ENCODE measurements at places on chromosomes 5 and 9.

GRCh38 chr5:28254846-28255245 is 1216.5 kb upstream of the CDH9 start:
- H3K36me3 ChIP-seq: no peaks in the 10 kb centered on the region
- no peaks in the 10 kb centered on the region for H3K4me1 ChIP-seq
- H3K27ac ChIP-seq: no peak overlapping the region

DNA sequence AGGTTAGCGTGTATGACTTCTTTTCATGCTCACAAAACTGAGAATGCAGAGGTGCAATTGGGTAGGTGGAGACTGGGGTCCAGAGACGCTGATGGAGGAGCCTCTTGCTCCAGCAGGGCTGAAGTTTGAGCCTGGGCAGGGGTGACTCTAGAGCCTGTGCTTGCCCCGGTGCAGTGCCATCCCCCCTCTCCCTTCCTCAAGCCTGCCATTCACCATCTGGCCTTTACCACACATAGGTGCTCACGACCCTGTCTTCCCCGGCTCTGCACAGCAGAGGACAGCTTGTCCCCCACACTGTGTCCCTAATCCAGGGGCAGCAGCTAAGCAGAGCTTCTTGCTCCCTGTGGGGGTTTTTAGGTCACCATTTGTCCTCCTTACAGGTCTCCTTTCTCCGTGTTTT is 86.5 kb downstream of the DAP start:
- no peak overlapping the region for H3K4me3 ChIP-seq
- H3K27ac ChIP-seq: no peak overlapping the region
- peaks cover 13% of the 10 kb centered on the region for H3K36me3 ChIP-seq
- no peaks in the 10 kb centered on the region for H3K27me3 ChIP-seq
- no peaks in the 10 kb centered on the region for H3K4me1 ChIP-seq
- ATAC-seq: no peak

- ATAC-seq: no peak
- H3K4me1 ChIP-seq: no peaks in the 10 kb centered on the region
- H3K27ac ChIP-seq: no peak overlapping the region
- peaks cover 9% of the 10 kb centered on the region for H3K27me3 ChIP-seq
- no peaks in the 10 kb centered on the region for H3K36me3 ChIP-seq
- no peak overlapping the region for H3K4me3 ChIP-seq
These were observed 41.4 kb upstream of the PJA2 start for GRCh38 chr5:109451146-109451545.

GRCh38 chr9:25224996-25225395 is 453.2 kb downstream of the TUSC1 start:
- no peak overlapping the region for H3K4me3 ChIP-seq
- H3K27me3 ChIP-seq: no peaks in the 10 kb centered on the region
- H3K4me1 ChIP-seq: no peaks in the 10 kb centered on the region
- H3K36me3 ChIP-seq: no peaks in the 10 kb centered on the region

- H3K36me3 ChIP-seq: peaks cover 12% of the 10 kb centered on the region
- H3K4me3 ChIP-seq: peak overlapping the region; percentile 70
- no peaks in the 10 kb centered on the region for H3K27me3 ChIP-seq
- H3K27ac ChIP-seq: peak overlapping the region; percentile 98
These were observed 6.7 kb downstream of the OR1K1 start for GRCh38 chr9:122806661-122807060.

Measured in activated T-helper 17 cell treated with anti-CD3 and anti-CD28 coated beads, Interleukin-2, amount 50 U/mL, for 72 hours (primary cell).